ENCODE measurements at places on chromosomes 1 and 21.

- DNase-seq = no peak
Observed at GRCh38 chr1:3013371-3014049, 7.8 kb upstream of the ACTRT2 start.

DNA sequence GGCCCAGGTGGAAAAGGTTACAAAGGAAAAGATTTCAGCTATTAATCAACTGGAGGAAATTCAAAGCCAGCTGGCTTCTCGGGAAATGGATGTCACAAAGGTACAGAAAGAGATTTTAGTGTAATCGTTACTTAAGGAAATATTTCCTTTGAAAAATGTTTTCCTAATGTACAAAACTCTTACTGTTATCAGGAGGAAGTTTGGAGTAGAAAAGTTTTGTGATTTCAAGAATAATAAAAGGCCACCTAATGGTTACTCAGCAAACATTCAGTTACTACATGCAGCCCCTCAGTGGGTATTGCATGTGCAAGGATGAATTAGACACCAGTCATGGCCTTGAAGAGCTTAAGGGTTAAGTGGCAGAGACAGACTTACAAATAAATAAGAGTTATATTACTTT lies 85.2 kb downstream of the SDCCAG8 start:
- no peak for DNase-seq

DNA sequence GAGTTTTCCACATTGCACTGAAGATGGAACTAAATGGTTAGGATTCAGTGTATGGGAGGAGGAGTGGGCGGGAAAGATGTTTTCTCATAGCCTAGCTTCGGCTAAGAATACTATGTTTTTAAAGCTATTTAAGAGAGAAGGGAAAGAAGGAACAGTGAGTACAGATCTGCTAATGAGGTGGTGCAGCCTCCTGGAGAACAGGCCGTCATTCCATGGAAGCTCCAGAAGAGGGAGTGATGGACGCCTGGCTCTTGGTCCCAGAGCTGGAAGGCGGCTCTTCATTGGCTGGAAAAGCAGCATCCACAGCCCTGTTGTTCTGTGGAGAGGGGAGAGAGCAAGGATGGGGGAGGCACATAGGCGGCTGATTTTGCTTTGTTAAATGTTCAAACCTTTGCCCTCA lies 6.9 kb downstream of the CAMK1G start:
- no peak for DNase-seq

DNA sequence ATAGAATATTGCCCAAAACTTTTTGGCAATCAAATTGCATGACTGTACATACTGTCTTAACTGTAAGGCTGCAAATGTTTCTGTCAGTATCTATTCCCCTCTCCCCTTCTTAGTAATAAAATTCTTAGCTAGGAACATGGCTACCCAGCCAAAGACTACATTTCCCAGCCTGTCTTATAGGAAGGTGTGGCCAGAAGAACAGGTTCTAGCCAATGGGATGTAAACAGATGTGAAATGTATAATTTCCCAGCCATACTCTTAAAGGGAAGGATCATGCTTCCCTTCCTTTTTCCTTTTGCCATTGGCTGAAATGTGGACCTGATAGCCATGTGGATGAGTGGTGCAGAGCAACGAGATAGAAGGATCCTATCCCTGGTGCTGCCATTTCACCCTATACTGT lies 7.0 kb upstream of the HIVEP3 start:
- no peak for DNase-seq

DNA sequence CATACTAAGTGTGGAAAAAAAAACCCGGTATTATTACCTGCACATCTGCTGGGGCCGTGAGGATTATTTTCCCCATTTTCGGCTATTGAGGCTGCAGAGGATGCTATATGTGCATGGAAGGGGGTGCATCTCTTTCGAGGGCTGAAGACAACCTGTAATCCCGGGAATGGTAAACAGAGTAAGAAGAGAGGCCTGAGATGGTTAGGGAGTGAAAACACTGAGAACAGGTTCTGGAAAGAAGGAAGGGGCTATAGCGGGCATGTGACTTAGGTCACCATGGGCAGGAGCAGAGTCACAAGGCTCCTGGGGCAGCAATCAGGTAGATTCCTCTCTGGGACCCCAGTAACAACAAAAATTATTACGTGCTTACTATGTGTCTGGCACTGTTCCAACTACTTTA lies 299.1 kb downstream of the RRAGC start:
- no peak for DNase-seq

- no peak for DNase-seq
Observed at GRCh38 chr1:15207031-15207828, 39.8 kb upstream of the FHAD1 start.

GRCh38 chr21:42677339-42678321 lies 24.2 kb downstream of the PDE9A start:
- DNase-seq = no peak

GRCh38 chr1:32770221-32770731 lies 46.9 kb downstream of the YARS1 start:
- DNase-seq = no peak

DNA sequence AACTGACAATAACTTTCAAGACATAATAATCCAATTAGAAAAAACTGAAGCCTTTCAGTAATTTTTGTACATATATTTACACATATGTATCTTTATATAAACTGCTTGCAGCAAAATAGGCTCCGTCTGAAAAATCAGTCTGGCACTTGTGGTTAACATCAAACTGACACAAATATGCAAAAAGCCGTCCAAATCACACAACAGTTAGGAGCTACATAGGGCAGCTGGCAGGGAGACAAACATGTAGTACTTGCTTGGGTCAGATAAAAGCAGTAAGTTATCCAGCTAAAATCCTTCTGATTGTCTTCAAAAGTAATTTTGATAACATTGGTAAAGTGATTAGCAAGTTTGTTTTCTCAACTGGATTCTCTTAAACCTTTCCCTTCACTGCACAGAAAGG lies 14.7 kb upstream of the GUCA2A start:
- DNase-seq = no peak

DNA sequence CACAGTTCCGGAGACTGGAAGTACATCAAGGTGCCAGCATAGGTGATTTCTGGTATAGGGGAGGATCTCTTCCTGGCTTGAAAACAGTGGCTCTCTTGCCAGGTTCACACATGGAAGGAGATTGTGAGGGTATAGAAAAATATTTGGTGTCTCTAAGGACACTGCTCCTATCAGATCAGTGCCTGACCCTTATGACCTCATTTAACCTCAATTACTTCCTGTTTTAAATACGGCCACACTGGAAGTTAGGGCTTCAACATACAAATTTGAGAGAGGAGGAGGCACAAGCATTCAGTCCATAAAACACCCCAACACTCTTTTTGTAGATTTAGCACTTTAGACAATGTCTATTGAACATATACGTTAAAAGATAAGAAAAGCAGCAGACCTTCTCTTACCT lies 37.0 kb downstream of the COL6A1 start:
- DNase-seq = no peak

- DNase-seq = no peak
Observed at GRCh38 chr21:36463991-36464390, 15.9 kb downstream of the CLDN14 start.

- no peak for DNase-seq
Observed at GRCh38 chr1:237115035-237115434, 73.1 kb downstream of the RYR2 start.

GRCh38 chr1:199132006-199132405 lies 493.2 kb downstream of the PTPRC start:
- no peak for DNase-seq

GRCh38 chr21:16420031-16420724 lies 690.4 kb downstream of the USP25 start:
- no peak for DNase-seq

DNA sequence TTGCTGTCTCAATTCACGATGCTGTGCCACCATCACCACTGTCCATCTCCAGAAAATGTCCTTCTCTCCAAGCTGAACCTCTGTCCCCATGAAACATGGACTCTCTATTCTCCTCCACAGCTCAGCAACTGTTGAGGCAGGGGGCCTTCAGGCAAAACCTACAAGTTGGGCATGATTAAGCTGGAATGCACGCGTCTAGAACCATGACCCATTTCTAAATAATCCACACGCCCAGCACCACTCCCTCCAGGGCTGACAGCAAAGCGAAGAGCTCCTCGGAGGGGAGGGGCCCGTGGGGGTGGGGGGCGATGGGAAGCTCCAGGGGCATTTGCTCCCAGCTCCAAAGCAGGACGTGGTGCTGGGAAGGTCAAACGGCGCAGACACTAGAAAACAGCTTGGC lies 3.3 kb upstream of the HES5 start:
- no peak for DNase-seq

GRCh38 chr1:200112290-200112689 lies 84.8 kb downstream of the NR5A2 start:
- no peak for DNase-seq

GRCh38 chr1:190175320-190175719 lies 302.3 kb downstream of the BRINP3 start:
- no peak for DNase-seq

GRCh38 chr1:108038653-108039236 lies 73.8 kb upstream of the VAV3 start:
- DNase-seq = no peak

- no peak for DNase-seq
Observed at GRCh38 chr21:15005391-15005790, 59.4 kb downstream of the NRIP1 start.

DNA sequence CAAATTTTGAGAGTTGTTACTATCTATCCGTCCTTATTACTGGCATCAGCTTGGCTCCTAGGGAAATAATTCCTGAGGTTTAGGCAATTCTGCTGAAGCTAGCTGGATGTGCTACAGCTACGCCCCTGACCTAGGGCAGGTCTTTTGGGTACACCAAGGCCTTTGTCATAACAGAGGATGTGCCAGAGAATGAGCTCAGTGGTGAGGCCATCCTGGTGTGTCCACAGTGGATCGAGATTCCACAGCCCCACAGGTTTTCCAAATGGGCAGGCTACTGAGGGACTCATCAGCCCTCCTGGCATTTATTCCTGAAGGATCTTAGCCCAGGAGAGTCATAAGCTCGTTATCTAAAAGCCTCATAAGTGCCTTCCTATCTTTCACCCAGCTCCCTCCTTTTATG lies 475.2 kb upstream of the USP24 start:
- DNase-seq = no peak

DNA sequence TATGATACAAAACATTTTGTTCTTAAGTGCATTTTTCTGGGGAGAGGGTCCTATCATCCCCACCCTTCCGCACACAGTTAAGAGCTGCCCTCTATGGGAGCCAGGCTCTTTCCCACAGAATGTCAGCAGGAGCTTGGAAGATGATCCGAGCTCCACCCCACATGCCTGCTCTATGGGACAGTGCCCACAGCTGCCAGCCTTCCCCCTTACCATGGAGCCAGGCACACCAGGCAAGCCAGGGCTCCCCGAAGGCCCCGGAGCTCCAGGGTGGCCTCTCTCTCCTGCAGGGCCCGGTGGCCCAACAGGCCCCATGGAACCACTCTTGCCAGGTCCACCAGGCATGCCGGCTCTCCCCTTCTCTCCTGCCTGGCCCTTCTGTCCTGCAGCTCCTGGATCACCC lies 10.4 kb upstream of the PEF1 start:
- DNase-seq = no peak

DNA sequence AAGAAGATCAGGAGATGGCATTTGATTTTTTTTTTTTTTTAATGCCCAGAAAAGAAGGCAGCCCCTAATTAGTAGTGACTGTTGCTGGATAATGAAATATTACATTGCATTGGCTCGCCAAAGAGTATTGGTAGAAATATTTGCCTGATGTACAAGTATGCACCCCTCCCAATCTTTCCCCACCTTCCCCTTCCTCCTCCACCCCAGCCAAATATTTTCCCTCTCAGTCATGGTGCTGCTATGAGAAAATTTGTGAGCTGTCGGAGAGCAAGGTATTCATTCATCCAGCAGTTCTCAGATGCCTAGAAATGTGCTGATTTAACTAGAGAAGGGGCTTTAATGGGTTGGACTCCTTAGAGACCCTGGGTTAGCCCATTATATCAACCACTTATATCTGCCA lies 50.5 kb upstream of the IKBKE start:
- no peak for DNase-seq

- DNase-seq = no peak
Observed at GRCh38 chr21:28375708-28376385, 616.8 kb downstream of the LTN1 start.

GRCh38 chr1:176925223-176925622 lies 239.3 kb downstream of the ASTN1 start:
- no peak for DNase-seq

DNA sequence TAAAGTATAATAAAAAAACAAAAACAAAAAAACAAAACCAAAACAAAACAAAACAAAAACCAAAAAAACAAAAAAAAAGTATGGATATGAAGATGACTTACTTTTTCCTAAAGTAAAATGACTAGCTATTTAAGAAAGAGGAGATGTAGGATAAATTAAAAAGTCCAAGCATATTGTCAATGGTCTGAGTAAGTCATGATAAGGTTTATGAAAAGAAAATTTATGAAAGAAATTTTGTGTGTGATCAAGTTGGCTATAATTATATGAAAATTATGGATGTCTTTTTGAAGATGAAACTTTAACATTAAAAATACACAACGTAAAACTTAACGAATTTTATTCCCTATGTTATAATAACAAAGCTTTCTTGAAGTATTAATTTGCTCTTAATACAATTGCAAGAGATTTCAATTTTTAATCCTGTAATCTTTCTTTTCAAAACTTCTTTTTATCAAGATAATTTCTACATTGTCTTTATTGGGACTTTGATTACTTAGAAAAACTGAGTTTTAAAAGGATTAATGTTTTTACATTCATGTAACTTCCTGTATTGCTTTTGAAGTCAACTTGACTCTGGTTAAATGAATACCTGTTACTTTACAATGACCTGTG lies 200.9 kb upstream of the IVNS1ABP start:
- no peak for DNase-seq

- no peak for DNase-seq
Observed at GRCh38 chr1:109282497-109282951, 421 bp downstream of the PSRC1 start.

DNA sequence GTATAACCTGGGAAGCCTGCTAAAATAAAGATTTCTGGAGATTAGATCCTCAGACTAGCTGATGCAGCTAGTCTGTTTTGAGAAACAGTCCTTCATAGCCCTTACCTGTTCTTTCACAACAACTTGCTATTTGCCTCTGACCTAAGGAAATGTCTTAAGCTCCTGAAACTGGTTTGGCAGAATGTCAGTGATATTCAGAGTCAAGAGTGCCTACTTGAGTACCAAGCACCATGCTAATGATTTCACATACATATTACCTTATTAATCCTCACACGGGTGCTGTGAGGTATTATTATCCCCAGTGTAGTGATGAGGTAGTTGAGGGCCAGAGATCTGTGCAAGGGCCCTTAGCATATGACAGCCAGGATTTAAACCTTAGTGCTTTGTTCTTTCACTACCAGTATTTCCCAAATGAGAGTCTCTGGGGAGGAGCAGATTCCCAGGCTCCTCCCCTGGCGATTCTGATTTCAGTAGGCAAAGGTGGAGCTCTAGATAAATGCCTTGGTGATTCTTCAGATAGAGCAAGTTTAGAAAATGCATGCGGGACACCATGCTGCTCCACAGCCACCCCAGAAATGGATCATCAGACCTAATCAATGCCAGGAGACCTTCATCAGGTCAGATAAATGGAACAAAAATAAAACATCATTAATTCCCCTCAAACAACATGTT lies 47.4 kb upstream of the WNT2B start:
- no peak for DNase-seq

- no peak for DNase-seq
Observed at GRCh38 chr1:76827066-76827465, 40.2 kb upstream of the ST6GALNAC5 start.
